Body of pancreas (tissue), 4 donors: ENCODE measurements at places on chromosomes 6 and 20. TPM values are rescaled to one million over a fixed set of nuclear protein-coding genes. Genes with fewer than 3 reads are reported as not detected.

- no peak for DNase-seq
These were observed 279.7 kb downstream of the KIF16B start for GRCh38 chr20:16293590-16293989.

GRCh38 chr6:143741480-143741879 lies 63.7 kb downstream of the PHACTR2 start:
- no peak for DNase-seq

GRCh38 chr6:3471286-3471685 lies 14.4 kb upstream of the SLC22A23 start:
- DNase-seq, result peak; percentile 15

DNA sequence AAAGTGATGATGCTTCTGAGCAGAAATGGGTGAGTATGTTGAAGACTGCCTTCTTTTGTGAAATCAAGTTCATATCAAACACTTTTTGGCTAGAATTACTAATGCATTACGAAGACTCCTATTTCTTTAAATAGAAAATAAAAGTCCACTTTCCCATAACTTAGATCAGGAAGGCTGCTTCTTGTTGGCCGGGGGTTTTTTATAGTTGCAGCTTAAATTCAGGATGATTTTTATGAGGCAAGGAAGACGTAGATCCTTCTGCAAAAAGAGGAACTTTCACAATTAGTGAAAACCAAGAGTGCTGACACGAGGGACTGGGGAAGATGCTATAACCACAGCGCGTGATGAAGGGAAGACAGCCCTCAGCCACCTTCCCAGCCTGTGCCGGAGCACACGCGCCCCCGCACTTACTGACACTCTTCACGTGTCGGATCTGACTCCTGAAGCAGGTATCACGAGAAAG lies 206.1 kb upstream of the PRDM1 start:
- no peak for DNase-seq

Gene SYNE1
- total RNA-seq, result 109 TPM

Gene RBPJL
- total RNA-seq, result 306 TPM

Gene COX4I2
- total RNA-seq, result not detected

Gene FANCE
- 4.9 TPM for total RNA-seq

Gene SULF2
- total RNA-seq, result 9.1 TPM

Gene KCNK5
- total RNA-seq, result 16.9 TPM

Gene RIN2
- 20.4 TPM for total RNA-seq

Gene NNAT
- 0.52 TPM for total RNA-seq

Gene SPO11
- total RNA-seq, result not detected
